ENCODE measurements at places on chromosomes 3 and 15.

DNA sequence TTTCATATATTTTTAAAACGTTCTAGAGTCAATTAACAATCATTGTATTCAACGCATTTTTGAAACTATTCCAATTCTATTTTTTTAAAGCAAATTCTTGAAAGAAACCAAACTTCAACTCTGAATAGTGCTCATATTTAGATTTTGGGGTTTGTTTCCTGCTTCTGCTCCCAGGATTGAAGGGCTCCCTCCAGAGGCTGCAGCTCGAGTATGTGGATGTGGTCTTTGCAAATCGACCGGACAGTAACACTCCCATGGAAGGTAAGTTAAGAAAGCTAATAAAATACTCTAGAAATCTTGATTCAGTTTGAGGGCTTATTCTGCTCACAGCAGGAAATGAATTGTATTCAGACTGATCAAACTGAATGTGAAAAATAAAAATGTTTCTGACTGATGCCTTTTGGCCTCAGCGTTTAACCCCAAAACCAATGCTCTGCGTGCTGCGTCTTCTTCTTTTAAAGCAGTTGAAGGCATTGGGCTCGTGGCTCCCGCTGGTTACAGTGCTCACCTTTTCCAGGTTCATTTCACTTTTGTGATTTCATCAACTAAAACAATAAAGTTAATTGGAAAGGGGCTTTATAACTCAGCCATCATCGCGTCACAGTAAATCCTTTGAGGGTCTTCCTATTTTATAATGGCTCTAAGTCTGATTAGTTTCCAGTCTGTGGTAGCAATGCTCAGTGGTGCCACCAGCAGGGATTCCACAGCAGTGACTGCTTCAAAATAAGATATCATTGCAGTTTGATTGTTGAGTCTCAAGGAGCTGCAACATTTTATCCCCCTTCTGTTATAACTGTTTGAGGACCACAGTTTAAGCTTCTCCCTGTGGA, 80.1 kb downstream of the SSR3 start:
- no peak for DNase-seq

DNA sequence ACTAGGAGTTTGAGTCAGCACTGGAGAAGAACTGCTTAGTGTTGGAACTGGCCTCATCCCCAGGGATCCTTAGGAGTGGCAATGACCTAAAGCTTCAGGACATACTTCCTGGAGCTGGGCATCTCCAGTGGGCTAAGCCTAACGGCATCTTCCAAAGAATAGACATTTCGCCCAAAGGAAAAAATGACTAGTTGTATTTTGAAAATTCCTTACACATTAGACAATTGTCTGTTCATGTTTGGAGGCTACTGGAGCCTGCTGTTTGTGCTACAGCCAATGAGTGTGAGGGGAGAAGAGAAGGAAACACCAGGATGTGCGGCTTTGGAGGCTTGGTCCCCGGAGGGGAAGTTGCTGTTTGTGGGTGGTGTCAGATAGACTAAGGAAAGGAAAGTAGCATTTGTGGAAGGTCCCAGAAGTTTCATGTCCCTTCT, 77.6 kb downstream of the POLR2M start:
- DNase-seq, result no peak

- no peak for DNase-seq
These were observed 14.9 kb downstream of the TGM5 start for GRCh38 chr15:43251871-43252250.

DNA sequence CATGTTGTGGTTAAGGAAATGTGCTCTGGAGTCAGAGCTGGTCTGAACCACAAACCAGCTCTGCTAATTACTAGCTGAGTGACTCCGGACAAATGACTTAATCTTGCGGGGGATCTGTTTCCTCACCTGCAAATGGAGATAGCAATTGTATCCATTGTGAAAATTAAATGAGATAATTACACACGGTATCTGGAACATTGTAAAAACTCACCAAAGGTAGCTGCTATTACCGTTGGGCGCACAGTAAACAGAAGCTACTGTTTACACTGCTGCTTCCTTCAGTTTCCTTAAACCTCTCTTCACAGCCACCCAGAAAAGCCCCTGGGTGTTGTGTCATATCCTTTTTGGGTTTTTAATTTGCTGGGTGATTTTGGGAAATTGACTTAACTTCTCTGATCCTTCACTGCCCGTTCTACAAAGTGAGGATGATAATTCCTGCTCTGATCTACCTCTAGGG, 107.8 kb downstream of the MEGF11 start:
- DNase-seq, result no peak

GRCh38 chr3:114380233-114380651, 86.4 kb downstream of the TIGIT start:
- no peak for DNase-seq

DNA sequence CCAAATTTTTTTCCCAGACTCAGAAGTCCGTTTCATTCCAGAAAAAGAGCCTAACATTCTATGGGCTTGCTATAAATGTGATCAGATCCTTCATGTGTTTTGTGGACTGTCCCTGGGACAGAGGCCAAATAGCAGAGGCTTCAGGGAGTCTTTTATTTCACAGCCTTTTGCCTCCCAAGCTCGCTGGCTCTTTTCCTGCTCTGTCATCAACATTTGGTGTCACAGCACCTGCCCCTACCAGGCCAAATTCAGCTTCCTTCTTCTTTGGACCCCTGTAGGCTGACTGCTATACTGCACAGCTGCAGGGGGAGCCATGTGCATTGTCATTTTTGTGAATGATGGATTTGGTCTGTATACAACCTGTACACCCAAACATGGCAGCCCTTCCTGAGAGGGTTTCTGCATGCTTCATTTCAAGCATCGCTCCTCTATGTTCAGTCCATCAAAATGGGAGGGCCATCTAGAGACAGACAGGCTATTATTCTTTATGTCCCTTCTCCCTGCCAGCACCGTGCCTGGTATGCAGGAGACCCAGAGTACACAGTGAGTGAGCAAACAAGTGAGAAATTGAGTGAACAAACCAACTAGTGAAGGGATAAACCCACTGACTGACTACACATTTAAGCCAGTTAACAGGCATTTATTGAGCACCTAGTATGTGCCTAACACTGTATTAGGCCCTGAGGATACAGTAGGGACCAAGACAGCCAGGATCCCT, 17.9 kb upstream of the RPP14 start:
- no peak for DNase-seq

- DNase-seq, result no peak
These were observed 28.7 kb downstream of the ATP1B3 start for GRCh38 chr3:141905129-141905528.

DNA sequence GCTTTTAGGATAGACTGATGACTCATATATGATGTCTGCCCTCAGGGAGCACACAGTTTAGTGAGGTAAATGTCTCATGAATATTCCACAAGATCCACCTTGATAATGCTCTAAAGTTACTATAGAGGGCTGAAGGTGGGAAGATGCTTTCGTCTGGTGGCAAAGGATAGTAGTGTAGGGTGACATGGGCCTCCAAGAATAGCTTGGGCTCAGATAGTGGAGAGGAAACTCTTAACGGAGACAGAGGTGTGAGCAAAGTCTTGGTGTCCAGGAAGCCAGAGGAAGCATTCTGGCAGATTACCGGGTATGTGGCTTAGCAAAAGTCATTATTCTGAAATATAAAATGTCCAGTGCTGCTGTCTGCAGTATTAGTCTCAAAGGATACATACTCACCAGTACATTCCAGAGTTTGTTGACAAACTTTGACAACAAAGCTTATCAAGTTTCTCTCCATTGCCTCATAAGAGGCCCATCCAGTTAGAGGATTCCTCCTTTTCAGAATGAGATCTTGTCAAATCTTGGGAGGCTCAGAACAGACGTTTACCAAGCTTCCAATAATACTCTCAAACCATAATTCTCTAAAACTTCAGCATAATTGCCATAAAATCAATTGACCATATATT, 316.7 kb downstream of the LPP start:
- DNase-seq, result no peak

DNA sequence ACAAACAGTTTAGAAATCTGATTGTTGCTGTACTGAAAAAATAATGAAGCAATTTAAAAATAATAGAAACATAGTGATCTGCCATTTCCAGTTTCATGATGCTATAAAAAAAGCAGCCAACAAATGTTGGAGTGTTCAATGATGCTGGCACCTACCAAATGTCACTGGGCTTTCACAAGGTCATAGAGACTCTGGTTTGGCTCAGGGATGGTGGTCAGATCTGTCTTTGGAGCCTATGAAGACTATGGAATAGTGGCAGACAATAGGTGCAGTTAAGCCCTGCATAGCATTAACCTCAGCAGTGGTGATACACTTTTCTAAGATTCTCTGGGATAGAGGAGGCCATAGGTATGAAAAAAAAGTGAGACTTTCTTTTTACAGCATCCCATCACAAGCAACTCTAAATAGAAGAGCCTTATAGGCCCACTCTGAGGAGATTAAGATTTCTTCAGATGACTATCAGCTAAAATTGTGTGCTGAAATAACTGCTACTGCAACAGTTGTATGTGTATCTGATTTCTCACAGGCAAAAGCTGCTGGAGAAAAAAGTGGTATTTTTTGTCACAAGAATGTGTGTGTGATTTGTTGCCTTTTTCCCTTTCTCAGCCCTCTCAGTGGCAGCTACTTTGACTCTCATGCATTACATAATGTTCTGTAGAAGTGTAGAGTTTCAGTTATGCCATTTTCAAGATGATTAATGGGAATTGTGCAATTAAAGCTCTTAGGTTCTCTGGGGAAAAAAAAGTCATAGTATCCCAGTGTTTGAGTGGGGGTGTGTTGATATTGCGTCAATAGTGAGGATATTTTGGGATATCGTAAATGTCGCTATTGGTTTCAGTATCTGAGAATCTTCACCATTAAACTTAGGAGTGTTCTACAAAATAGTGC, 137.4 kb downstream of the MBNL1 start:
- no peak for DNase-seq

DNA sequence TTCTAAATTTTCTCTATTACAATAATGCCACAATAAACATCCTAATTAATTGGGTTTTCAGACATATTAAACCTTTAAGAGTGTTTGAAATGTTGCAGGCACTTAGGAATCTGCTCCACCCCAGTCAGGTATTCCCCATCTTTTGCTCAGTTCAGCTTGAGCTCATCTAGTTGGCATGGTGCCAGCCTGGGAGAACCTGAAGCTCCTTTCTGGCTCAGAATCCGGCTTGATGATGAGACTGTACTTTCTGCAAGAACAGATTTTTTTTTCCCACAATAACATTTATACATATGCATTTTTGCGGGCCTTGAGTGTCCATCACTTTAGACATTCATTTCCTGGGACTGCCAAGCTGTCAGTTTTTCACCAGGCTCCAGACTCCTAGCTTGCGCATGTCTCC, 7.7 kb upstream of the OXSR1 start:
- no peak for DNase-seq

DNA sequence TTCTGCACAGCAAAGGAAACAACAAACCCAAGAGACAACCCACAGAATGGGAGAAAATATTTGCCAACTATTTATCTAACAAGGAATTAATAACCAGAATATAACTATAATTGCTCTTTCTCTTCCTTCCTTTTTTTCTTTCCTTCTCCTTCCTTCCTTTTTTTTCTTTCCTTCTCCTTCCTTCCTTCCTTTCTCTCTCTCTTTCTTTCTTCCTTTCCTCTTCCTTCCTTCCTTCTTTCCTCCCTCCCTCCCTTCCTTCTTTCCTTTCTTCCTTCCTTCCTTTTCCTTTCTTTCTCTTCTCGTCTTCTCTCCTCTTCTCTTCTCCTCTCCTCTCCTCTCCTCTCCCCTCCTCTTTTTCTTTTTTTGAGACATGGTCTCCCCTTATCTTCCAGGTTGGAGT, 345.4 kb upstream of the ARRDC4 start:
- DNase-seq, result no peak

- no peak for DNase-seq
These were observed 292.9 kb upstream of the ATP10A start for GRCh38 chr15:26156051-26156450.

GRCh38 chr3:39228496-39228895, 36.1 kb upstream of the XIRP1 start:
- DNase-seq, result no peak

GRCh38 chr3:45965253-45965652, 22.0 kb downstream of the CXCR6 start:
- no peak for DNase-seq

DNA sequence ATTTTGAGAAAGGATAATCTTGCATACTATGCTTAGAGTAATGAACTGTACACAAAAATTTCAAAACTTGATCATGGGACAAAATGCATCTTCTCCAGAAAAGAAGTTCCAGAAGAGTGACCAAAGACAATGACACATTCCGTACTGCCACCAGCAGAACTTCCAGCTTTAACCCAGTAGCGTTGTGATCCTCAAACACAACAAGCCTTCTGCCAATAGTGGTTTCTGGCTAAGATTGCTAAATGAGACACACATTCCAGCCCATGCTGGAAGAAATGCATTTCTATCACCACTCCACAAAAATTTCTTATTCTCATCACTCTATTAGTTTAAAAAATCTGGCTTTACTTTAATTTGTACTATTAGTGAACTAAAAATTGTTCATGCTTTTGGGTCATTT, 334.9 kb downstream of the TBC1D5 start:
- no peak for DNase-seq

GRCh38 chr3:67389176-67389575, 265.2 kb downstream of the SUCLG2 start:
- DNase-seq, result no peak

DNA sequence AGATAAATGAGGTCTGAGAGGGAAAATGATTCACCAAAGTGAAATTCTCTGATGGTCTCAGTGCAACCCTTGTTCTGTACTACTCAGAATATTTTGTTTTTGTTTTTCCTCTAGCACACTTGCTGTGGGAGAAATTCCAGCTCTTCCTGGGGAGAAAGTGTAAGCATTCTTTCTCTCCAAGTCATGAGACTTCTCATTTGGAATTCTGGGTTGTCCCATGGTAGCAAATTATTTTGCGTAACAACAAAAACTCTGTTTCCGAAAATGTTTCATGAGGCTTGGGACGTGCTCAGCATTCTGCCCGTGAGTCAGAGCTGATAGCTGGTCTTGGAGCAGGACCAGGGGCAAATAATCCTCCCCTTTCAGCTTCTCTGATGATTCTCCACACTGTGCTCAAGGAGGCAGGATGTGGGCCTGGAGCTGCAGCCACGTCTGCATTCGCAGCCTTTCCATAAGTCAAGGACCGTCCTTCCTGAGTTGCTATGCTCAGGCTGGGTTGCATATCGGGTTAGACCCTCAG, 70.3 kb downstream of the SENP2 start:
- DNase-seq, result no peak

DNA sequence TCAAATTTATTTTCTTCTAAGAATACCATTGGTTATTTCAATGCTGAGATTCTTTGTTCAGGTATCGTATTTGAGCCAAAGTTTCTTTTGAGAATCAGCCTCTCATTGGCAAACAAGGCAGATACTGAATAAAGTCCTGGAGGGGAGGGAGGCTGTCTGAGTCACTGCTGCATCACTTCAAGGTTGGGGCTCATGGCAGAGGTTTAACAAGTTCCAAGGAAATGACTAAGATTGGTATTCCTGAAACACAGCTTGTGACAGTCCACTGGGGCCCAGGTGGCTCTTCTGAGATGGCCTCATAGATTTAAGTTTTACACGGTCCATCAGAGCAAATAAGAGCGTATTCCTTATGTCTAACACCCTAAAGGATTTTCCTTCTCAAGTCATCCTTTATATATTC, 213.8 kb upstream of the STAC start:
- no peak for DNase-seq
